SJCRH30 (cell line): ENCODE measurements at places on chromosomes 16 and 17. TPM values are rescaled to one million over a fixed set of nuclear protein-coding genes. Genes with fewer than 3 reads are reported as not detected.

- peaks cover 14% of the 10 kb centered on the region for H3K4me1 ChIP-seq
- H3K36me3 ChIP-seq: no peaks in the 10 kb centered on the region
- no peak overlapping the region for H3K4me3 ChIP-seq
- no peaks in the 10 kb centered on the region for H3K27me3 ChIP-seq
Measured at GRCh38 chr17:10579270-10579669, 29.8 kb upstream of the MYH2 start.

- no peak overlapping the region for H3K27ac ChIP-seq
- no peaks in the 10 kb centered on the region for H3K27me3 ChIP-seq
- H3K4me1 ChIP-seq: no peaks in the 10 kb centered on the region
- H3K4me3 ChIP-seq: no peak overlapping the region
- no peaks in the 10 kb centered on the region for H3K36me3 ChIP-seq
Measured at GRCh38 chr16:24610416-24610755, 71.0 kb downstream of the RBBP6 start.

DNA sequence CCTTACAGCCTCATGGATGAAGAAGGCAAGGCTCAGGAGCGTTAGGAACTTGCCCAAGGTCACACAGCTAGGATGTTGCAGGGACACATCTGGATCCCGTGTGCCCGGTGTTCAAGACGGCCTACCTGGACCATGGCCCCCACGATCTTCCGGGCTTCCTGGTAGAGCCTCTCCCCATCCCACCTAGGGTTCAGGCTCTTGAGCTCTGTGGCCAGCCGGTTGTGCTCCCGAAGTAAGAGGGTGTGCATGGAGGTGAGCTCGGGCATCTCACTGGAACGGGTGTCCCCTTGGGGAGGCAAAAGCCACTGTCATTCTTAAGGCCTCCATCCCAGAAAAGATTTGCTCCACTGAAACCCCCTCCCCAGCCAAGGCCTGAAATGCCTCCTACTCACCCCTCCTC lies 5.3 kb downstream of the MPO start:
- no peak for DNase-seq
- H3K27ac ChIP-seq: no peak overlapping the region

- no peak overlapping the region for H3K4me3 ChIP-seq
- H3K4me1 ChIP-seq: no peaks in the 10 kb centered on the region
- DNase-seq: no peak
- no peaks in the 10 kb centered on the region for H3K27me3 ChIP-seq
- H3K27ac ChIP-seq: no peak overlapping the region
Measured at GRCh38 chr17:47948706-47949196, 7.4 kb downstream of the PNPO start.

CACNA1H gene
- 1.4 and 1.7 TPM in 2 replicates for total RNA-seq

GRCh38 chr17:6787081-6787693 lies 11.2 kb downstream of the FBXO39 start:
- H3K27ac ChIP-seq: no peak overlapping the region
- H3K27me3 ChIP-seq: no peaks in the 10 kb centered on the region
- H3K4me3 ChIP-seq: no peak overlapping the region

CDH11 gene
- 65.1 and 73.1 TPM in 2 replicates for total RNA-seq

ATAD5 gene
- total RNA-seq: 28.3 and 37.6 TPM in 2 replicates
